ENCODE measurements at places on chromosomes 16 and 17. TPM values are rescaled to one million over a fixed set of nuclear protein-coding genes. Genes with fewer than 3 reads are reported as not detected.

KRTAP1-1 gene
- polyA plus RNA-seq, result not detected

KCNG4 gene
- not detected for polyA plus RNA-seq

TBC1D28 gene
- not detected for polyA plus RNA-seq

DNA sequence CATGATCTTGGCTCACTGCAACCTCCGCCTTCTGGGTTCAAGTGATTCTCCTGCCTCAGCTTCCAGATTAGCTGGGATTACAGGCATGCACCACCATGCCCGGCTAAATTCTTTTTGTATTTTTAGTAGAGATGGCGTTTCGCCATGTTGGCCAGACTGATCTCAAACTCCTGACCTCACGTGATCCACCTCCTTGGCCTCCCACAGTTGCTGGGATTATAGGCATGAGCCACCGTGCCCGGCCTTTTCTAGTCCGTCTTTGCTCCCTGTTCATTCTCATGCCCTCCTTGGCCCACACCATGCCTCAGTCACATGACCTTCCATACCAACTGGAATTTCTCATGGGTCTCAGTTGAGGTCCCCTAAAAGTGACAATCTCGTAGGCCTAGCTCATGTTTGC is 86.9 kb downstream of the SNX29 start:
- no peak for DNase-seq

GRCh38 chr17:48081858-48082257 is 19.4 kb downstream of the CBX1 start:
- no peak for DNase-seq

DNA sequence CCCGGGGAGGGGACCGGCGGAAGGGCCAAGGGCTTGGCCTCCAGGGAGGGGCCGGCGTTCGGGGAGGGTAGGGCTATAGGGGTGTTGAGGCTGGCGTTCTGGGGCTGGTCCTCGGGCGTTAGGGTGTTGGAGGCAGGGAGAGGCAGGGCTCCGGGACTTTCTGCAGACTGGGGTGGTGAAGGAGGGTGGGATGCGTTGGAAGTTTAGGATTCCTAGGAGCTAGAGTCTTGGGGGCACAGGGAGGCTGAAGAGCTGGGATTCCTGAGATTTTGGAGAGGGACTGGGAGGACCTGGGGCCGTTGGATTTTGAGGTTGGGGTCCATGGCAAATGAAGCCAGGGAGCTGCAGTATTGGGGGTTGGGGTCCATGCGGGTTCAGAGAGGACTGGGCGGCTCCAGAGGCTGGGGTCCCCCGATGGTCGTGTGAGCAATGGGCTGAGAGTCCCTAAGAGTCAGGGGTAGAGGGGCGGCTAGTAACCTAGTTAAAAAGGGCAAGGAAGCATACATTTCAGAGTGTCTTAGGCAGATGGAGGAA is 740 bp downstream of the NFATC2IP start:
- no peak for DNase-seq

- DNase-seq, result peak; percentile 64
Measured at GRCh38 chr17:80859002-80859941, 132.4 kb upstream of the CHMP6 start.

ADAD2 gene
- polyA plus RNA-seq, result not detected

- no peak for DNase-seq
Measured at GRCh38 chr16:16013812-16014211, 64.4 kb downstream of the ABCC1 start.

DOC2B gene
- not detected for polyA plus RNA-seq

ABCC11 gene
- 0.33 TPM for polyA plus RNA-seq

- no peak for DNase-seq
Measured at GRCh38 chr16:2428051-2428783, 1.0 kb upstream of the CCNF start.
